ENCODE measurements at places on chromosomes 12 and 14.

GRCh38 chr14:26531894-26532293 lies 65.9 kb downstream of the NOVA1 start:
- no peak for DNase-seq

DNA sequence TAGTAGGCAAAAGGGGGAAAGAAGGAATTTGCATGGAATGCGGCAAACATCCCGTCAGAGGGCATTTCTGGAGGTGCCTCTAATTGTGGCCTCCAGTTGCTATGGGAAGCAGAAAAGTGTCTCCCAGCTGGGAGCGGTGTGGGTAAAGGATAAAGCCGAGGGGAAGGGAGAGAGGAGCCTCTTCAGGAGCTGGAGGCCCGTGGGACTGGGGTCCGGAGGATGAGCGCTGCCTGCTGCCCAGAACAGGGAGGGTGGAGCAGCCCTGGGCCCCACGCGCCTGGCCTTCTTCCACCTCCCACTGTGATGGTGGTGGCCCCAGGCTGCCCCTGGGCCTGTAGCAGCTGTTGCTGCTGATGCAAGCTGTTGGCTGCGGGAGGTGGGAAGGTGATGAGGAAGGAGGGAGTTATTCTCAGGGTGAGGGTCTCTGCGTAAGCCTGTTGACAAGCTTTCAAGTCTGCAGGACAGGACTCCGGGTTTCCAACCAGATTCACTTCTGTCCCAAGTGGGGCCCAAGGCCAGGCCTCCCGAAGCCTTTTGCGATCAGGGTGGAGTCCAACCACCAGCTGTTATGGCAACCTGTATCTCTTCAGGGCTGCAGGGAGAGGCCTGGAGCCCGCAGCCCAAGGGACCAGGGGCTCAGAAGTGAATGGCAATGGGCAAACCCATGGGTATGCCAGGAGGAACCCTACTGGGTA lies 19.1 kb upstream of the PGF start:
- DNase-seq = no peak

DNA sequence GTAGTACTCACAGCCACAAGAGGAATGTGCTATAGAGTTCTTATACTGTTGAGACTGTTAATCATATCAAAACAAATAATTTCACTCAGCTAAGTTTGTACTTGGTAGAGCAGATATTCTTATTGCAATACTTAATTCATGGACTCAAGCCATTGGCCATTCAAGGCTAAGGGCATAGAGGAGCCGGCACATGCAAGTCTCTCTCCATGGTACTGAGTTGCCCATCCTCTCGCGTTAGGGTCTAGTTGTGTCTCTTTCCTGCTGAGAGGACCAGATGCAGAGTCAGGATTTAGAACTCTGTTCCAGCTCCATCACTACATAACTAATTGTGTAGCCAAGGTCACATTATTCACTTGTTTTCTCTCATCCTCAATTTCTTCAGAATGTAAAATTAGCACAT lies 14.4 kb upstream of the TUNAR start:
- DNase-seq = no peak

- DNase-seq = no peak
Observed at GRCh38 chr12:26966842-26967241, 28.6 kb downstream of the FGFR1OP2 start.

DNA sequence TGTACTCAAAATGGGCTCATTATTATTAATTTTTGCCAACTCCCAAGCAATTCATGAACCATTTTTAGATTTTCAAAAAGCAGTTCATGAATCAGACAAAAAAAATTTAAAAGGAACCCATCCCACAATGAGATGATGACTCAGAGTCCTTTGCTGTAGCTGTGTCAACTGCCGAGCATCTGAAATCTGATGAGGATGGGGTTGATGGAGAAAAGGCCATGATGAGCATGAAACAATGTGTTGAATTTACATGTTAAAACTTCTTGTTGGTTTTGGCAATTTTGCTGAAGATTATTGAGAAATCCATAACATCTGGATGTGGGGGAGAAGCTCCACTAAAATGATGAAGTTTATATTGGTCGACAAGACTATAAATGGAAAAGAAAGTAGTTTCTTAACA lies 378.0 kb downstream of the FOXG1 start:
- no peak for DNase-seq

- no peak for DNase-seq
Observed at GRCh38 chr12:59386236-59386635, 209.6 kb upstream of the SLC16A7 start.

DNA sequence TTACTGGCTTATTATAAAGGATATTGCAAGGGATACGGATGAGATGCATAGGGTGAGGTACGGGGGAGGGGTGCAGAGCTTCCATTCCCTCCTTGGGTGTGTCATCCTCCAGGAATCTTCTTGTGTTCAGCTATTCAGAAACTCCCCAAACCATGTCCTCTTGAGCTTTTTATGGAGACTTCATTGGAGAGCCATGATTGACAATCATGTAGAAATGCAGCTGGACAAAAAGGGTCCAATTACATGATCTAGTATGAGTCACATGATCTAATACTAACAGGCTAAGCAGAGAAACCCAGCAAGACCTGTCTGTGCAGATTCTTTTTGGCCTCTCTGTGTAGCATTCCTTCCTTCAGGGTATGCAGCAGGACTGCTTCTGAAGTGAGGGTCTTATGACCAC lies 23.9 kb upstream of the FLVCR2 start:
- DNase-seq = no peak

DNA sequence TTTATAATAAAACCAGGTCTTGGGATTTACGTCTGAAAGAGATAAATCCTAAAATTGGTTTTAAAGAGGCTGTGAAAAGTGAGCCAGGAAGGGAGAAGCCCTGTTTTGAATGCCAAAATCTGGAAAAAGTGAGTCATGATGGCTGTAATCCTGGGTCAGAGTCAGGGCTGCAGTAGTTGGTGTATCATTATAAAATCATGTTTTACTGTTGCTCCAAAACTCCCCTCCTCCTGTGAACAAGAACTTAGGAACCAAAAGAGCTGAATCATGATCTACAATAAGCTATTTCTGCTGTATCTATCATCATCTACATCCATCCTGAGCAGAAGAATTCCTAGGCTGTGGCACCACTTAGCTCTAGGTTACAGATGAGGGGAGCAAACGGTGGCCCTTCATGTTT lies 79.3 kb downstream of the LMO3 start:
- no peak for DNase-seq

DNA sequence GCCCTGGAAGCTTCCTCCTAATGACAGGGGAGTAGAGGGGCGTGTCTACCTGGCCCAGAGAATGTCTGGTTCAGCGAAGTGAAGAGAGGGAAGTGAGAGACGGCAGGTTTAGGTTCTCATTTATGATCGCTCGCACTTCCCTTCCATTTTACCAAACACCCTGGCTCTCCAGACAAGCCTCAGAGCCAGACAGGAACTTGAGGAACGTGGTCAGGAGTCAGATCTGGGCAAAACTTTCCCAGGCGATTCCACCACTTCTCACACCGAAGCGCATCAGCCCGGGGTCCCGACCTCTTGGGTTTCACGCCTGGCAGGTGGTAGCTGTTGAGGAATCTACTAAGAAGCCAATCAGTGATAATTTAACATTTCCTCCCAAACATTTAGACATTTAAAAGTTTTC lies 21.3 kb downstream of the ACTN1 start:
- DNase-seq = no peak

- no peak for DNase-seq
Observed at GRCh38 chr12:131418884-131419283, 292.0 kb upstream of the SFSWAP start.

- no peak for DNase-seq
Observed at GRCh38 chr12:93397412-93397811, 19.7 kb downstream of the NUDT4 start.

GRCh38 chr12:26680727-26681455 lies 152.1 kb downstream of the ITPR2 start:
- no peak for DNase-seq

DNA sequence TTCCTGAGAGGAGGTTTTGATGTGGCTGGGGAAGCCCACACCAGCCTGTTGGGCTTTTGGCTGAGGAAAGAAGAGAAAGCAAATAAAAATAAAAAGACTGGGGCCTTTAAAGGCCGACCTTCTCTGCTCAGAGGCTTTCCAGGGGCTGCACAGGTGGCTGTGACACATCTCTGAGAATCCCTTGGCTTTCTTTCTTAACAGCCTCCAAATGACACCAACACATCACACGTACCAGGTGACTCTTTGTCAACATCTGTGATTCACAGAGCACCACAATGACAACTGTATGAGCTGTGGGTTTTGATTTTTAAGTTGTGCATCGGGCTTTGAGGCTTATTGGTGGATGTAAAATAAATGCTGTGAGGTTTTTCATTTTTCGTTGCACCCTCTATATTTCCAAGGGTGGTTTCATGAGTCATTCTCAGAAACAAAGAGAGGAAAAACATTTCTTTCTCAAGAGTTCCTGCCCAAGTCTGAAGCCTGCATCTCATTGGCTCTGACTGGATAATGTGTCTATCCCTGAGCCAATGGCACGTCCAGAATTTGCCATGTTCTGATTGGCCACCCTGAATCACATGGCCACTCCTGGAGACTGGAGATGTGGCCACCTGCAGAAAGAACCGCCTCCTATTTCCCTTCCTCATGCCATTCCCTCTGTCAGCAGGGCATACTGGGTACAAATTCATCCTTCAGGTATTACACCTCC lies 349.0 kb downstream of the GLT1D1 start:
- DNase-seq = no peak

- DNase-seq = no peak
Observed at GRCh38 chr12:113116875-113117274, 18.7 kb downstream of the RASAL1 start.

DNA sequence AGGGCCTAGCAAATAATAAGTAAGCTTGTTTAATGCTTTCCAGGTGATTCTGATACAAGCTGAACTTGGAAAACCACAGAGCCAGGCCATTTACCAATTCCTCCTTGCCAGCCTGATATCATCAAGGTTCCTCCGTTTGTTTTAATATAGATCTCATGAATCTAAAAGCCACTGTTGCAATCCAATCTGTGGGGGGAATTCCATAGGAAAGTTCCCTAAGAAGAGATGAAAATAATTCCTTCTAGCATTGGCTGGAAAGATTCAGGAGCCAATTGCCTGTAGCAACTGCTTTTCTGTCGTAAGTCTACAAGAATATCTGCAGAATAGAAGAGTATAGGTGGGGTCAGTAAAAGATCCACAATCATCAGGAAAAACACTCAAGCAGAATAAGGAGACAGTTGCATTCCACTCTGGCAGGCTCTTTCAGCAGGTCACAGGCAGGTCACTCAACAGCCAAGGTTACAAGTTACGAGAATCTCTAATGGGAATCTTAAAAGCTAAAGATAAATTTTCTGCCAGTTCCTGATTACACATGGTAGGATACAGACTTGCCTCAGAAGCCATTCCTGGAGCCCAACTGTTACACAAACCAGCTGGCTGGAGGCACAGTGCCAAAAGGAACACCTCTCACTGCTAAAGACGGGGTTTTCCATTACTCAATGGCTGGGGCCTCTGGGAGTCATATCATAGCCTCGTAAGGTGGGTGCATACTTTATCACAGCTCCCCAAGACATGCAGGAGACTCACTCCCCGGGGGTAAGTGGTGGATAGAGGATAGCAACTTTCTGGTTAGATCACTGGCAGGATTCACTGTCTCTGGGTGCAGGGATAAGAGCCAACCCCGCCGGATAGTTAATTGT lies 43.6 kb downstream of the FGD6 start:
- no peak for DNase-seq

All from CD4-positive, alpha-beta T cell treated with Interleukin-4 for 4 hours (primary cell).